NCI-H1694 treated with DMSO at 0.1 percent for 48 hours (cell line): ENCODE measurements at places on chromosomes 6 and 20.

- DNase-seq: no peak
Measured at GRCh38 chr6:37024656-37025337, 19.3 kb downstream of the FGD2 start.

GRCh38 chr6:21005816-21006570, 471.7 kb downstream of the CDKAL1 start:
- no peak for DNase-seq

- no peak for DNase-seq
Measured at GRCh38 chr20:59043698-59044097, 1.1 kb upstream of the PRELID3B start.

- no peak for DNase-seq
Measured at GRCh38 chr6:148747145-148747470, 278 bp downstream of the UST start.

GRCh38 chr20:62516338-62516737, 40.5 kb upstream of the GATA5 start:
- no peak for DNase-seq

GRCh38 chr6:14277405-14277930, 159.9 kb downstream of the CD83 start:
- no peak for DNase-seq

DNA sequence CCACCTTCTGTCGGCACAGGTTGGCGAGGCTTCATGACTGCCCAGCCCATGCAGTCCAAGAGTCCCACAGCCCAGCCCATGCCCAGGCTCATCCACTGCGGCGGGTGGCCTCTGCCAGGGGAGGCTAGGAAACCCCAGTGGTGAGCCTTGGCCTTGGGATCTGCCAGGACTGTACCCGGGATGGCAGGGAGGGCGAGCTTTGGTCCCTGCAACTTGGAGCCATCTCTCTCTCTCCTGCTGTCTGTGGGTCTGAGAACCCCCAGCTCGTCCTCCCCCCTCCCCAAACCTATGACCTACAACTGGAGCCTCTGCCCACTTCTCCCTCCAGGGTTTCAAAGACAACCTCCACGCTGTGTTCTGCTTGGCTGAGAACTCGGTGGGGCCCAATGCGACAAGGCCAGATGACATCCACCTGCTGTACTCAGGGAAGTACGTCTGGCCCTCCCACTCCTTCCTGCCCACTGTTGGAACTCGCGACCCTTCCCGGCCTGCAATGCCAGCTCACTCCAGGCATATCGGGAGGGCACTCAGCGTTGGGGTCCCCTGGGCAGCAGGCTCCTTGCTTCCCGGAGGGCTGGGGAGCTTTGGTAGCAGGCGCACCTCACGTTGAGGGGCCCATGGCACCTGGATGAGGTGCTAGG, 19.7 kb downstream of the NPEPL1 start:
- no peak for DNase-seq

DNA sequence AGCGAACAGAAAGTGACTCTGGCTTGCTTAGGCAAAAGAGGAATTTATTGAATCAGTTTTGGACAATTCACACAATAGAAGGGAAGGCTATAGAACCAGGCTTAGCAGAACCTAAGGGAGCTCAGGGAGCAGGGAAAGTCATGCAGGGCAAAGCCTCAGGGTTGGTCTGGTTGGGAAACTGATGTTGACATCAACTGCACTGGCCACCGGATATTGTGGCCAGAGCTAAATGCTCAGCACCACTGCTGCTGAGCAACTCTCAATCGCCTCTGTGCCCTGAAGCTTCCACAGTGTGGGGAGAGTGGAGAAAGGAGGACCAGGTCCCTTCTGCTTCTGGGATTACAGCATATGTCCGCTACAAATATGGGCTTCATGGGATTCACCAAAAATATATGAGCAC, 93.3 kb upstream of the GCM1 start:
- no peak for DNase-seq

GRCh38 chr6:16503970-16504415, 257.3 kb downstream of the ATXN1 start:
- DNase-seq: no peak

GRCh38 chr6:53295176-53295575, 53.6 kb downstream of the ELOVL5 start:
- no peak for DNase-seq

GRCh38 chr6:63503199-63503598, 69.1 kb upstream of the LOC128125822 start:
- DNase-seq: no peak
